ENCODE measurements at places on chromosomes 7 and 10.

DNA sequence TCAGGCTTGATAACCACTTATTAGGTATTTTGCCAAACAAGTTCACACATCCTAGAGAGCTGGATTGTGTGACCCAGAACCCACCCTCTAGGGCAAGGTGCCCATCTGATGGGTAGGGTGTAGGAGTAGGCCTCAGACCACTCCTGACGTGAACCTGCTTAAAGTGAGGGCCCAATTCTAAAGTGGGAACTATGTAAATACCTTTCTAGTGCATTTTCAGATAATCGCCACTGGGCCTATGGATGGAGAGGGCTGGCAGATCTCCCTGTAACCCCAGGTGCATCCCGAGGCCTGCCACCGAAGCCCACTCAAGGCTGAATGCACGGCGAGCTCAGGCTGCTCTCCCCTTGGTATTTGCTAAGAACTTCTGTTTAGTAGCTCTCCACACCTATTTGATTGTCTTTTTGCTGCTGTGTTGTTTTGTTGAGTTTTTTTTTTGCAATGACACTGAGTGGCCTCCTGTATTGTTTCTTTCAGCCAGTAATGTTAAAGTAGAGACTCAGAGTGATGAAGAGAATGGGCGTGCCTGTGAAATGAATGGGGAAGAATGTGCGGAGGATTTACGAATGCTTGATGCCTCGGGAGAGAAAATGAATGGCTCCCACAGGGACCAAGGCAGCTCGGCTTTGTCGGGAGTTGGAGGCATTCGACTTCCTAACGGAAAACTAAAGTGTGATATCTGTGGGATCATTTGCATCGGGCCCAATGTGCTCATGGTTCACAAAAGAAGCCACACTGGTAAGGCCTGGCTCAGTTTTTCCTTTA is 71.7 kb downstream of the IKZF1 start:
- no peak for DNase-seq

DNA sequence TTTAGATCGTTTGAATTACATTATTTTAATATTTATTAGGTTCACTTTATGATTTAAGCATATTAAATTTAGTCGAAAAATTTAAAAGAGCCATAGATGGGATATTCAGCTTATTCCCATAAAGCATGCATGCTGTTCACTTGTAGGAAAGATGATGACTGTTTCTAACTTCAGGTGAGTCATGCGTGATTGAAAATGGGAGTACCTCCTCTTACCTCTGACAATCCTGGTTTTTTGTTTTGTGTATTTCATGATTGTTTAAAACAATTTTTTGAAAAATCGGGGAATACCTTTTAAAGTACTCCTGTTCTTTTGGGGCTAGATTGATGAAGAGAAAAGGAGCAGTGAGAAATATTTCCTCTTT is 1.4 kb downstream of the TNKS2 start:
- DNase-seq: peak; percentile 6

GRCh38 chr10:129105266-129105665 is 361.8 kb upstream of the MGMT start:
- no peak for DNase-seq

- DNase-seq: peak; percentile 42
These were observed 307.3 kb downstream of the CAMK1D start for GRCh38 chr10:12656518-12657142.

DNA sequence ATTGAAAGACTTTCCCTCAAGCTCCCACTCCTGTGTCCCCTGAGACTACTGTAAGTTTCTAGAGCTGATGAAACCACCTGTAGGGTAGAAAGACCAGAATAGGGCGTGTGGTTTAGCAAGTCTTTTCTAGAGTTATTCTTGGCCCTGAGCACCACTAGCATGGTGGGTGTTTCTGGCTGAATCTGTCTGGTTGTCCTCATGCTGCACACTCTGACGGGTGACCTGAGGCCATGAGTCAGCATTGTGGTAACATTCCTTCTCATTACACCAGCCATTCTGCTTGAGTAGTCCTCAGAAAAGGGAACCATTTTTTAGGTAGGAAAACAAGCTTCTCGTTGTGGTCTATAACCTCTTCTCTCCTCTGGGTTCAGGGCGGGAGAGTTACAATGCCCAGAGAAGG is 250.3 kb downstream of the SNX13 start:
- no peak for DNase-seq

- DNase-seq: no peak
These were observed 247.7 kb downstream of the PRKG1 start for GRCh38 chr10:51321980-51322379.

- no peak for DNase-seq
These were observed 101.7 kb downstream of the HOXA1 start for GRCh38 chr7:26993816-26994810.

DNA sequence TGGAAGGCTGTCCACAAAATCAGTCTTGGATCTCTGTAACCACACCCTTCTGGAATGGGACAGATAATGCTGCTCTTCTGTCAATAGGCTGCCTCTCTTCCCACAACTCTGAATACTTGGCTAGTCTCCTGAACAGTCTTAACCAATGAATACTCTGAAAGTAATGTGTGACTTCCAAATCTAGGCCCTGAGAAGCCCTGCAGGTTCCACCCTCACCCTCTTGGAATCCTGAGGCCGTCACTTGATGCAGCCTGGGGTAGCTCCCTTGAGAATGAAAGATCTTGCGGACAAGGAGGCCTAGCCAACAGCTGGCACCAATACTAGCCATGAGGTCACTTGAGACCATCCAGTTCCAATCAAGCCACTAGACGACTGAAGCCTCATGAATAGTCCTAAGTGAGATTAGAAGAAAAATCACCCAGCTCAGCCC is 109.2 kb downstream of the ARHGAP12 start:
- no peak for DNase-seq

DNA sequence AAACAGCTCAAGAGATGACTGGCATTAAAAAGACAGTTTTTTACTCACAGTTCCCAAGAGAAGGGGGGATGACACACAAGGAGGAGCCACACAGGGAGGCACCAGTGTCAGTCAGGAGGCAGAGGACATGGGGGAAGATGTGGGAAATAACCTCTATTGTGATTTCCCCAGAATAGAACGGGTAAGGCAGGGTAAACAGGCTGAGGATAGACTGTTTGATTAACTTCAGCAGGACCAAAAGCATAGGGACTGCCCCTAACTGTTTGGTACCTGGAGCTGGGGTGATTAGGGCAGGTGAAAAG is 60.7 kb downstream of the RAPGEF5 start:
- no peak for DNase-seq

- DNase-seq: no peak
These were observed 12.6 kb downstream of the FKBP6 start for GRCh38 chr7:73340514-73340913.

DNA sequence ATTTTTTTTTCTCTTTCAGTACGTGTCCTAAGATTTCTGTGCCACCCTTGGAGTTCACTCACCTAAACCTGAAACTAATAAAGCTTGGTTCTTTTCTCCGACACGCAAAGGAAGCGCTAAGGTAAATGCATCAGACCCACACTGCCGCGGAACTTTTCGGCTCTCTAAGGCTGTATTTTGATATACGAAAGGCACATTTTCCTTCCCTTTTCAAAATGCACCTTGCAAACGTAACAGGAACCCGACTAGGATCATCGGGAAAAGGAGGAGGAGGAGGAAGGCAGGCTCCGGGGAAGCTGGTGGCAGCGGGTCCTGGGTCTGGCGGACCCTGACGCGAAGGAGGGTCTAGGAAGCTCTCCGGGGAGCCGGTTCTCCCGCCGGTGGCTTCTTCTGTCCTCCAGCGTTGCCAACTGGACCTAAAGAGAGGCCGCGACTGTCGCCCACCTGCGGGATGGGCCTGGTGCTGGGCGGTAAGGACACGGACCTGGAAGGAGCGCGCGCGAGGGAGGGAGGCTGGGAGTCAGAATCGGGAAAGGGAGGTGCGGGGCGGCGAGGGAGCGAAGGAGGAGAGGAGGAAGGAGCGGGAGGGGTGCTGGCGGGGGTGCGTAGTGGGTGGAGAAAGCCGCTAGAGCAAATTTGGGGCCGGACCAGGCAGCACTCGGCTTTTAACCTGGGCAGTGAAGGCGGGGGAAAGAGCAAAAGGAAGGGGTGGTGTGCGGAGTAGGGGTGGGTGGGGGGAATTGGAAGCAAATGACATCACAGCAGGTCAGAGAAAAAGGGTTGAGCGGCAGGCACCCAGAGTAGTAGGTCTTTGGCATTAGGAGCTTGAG is at the start of gene CFTR:
Gene CFTR (plus strand): TSS at position 801 of the 830 bp plus-strand sequence. CDS start 70 bp downstream, outside the sequence.
- DNase-seq: no peak

DNA sequence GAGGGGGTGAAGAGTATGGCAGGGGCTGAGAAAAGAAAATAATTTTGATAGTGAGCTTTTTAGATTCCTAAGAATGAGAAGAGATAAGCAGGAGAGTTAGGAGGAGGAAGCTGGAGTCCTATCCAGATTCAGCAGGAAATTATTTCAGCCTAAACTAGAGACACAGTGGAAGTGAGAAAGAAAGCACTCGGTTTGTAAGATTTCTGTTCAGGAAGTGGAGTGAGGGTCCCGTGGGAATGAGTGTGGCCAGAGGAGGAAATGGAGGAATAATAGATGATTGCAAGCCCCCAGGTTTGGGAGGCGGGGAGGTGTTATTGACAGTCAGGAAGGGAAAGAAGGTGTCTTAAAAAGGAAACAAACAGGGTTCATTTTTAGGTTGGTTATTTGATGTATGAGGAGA is 84.8 kb upstream of the NRP1 start:
- DNase-seq: peak; percentile 4

DNA sequence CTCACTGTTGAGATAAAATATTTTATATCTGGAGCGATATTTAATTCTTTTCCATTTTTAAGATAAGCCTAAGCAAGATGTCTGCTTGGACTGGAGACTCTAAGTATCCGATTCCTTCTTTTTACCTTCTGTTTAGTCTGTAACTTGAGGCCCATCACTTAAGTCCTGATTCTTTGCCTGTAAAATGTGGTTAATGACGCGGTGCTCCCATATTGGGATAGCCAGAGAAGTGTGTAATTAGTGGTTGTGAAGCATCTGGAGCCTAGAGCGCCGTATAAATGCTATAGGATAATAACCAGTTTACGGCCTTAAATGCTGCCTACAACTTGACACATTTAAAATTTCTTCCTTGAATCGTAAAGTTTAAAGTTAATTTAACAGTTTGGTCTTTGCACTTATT is 132.9 kb downstream of the CHN2 start:
- no peak for DNase-seq

DNA sequence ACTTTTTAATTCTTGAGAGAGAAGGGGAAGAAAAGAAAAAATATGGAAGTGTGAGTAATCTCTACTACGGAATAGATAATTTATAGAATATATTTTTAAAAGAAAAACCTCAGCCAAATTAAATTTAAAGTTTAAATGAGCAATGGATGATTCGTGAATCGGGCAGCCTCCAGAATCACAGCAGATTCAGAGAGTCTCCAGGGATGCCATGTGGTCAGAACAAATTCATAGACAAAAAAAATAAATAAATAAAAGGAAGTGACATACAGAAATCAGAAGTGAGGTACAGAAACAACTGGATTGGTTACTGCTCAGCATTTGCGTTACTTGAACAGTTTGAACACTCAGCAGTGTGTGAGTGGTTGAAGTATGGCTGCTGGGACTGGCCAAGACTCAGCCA is 53.0 kb downstream of the PHYHIPL start:
- no peak for DNase-seq

- peak; percentile 40 for DNase-seq
These were observed 1.5 kb downstream of the CDK13 start for GRCh38 chr7:39951226-39952194.

DNA sequence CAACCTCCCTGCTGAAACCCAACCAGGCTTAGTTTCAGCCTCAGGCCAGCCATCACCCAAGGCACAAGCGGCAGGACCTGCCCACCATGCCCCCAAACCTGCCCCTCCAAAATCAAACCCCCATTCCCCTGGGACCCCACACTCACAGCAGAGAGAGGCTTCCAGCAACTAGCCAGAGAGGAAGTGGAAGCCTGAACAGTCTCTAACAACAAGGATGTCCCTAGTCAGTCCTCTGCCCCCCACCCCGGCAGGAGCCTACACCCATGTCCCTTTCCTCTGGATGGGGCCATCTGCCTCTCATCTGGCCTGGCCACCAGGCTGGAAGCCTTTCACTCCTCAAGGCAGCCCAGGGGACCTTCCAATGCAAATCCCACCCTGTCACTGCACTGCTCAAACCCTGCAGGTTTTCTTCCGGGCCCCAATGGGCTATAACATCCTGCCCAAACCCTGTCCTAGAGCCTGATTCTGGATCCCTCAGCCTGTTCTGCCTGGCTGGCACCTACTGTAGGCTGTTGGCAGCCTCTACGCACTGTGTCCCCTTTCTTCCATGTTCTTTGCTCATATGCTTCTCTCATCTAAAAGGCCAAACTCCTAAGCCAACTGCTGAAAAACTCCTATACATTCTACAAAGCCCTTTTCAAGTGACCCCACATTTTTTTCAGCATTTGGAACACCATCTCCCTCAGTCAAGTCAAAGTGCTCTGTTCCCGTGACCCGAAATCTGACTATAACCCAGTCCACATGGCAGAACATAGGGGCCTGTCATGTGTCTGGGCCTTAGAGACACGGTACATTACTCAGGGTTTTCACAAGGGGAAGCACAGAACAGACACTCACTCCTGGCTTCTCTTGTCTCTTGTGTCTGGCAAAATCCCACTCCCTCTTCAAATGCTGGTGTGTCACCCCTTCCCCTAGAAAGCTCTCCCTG is 253.3 kb downstream of the TNS3 start:
- DNase-seq: peak; percentile 30

DNA sequence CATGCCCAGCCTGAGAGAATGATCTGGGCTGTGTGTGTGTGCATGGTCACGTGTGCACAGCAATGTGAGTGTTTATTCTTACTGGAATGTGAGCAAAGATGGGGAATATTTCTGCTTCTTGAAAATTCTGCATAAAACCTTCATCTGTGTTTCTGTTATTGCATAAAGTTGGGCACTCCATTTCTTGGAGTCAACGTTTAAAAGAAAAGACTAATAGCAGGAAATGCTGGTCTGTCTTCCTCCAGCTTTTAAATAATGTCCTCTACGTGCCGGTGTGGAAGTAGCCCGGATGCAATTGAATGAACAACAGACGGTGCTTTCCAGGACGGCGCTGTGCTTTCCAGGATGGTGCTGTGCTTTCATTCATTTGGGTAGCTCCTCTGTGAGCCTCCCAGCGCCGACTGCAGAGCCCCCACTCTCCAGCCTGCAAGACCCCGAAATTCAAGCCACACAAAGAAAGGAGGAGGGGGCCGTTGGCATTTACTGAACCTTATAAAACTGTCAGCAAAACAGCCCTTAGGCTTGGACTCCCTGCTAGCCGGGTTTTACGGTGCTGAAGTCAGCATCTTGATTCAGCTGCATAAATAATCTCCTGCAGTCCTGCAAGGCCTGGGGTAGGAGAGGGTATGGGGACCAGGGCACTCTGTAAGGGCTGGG is 158.2 kb upstream of the PRKCQ start:
- no peak for DNase-seq

- DNase-seq: no peak
These were observed 121.0 kb downstream of the HIP1 start for GRCh38 chr7:75617634-75618234.

GRCh38 chr10:79329529-79329928 is 17.7 kb upstream of the PPIF start:
- no peak for DNase-seq

GRCh38 chr7:2213551-2214215 is 19.1 kb downstream of the MAD1L1 start:
- DNase-seq: no peak

All from kidney capillary endothelial cell (primary cell).